Immature natural killer cell (primary cell): ENCODE measurements at places on chromosomes 3 and 15. TPM values are rescaled to one million over a fixed set of nuclear protein-coding genes. Genes with fewer than 3 reads are reported as not detected.

DNA sequence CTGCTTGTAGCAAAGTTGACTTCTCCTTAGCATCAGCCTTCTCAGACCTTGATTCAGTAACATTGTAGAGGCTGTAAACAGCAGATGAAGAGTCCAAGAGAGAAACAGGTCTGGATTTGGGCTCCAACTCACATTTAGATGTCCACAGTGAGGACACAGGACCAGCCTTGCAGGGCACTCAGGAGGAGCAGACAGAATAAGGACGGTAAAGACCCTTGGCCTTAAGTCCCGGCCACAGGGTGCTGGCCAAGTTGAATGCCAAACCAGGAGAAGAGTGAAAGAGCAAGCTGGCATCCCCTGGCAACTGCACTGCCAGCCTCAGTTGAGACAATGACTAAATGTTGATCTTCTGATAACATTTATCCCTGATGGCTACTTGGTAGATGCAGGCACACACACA, 136.3 kb downstream of the LRRK1 start:
- DNase-seq, result no peak

- no peak for DNase-seq
Measured at GRCh38 chr3:111591555-111591954, 3.6 kb downstream of the ZBED2 start.

- DNase-seq, result no peak
Measured at GRCh38 chr3:7630925-7631324, 770.0 kb downstream of the GRM7 start.

DNA sequence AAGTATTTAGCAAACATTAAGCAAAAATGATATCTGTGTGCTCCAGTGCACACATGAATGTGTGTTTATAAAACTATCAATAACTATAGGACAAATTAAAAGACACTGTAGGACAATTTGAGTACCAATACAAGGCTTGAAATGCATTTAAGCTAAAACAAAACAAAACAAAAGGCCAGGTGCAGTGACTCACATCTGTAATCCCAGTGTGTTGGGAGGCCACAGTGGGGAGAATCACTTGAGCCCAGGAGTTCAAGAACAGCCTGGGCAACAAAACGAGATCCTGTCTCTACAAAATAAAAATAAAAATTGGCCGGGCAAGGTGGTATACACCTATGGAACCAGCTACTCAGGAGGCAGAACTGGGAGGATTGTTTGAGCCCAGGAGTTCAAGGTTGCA, 50.7 kb downstream of the CSNK1G1 start:
- DNase-seq, result no peak

GRCh38 chr3:71341721-71342120, 241.8 kb downstream of the FOXP1 start:
- no peak for DNase-seq

DNA sequence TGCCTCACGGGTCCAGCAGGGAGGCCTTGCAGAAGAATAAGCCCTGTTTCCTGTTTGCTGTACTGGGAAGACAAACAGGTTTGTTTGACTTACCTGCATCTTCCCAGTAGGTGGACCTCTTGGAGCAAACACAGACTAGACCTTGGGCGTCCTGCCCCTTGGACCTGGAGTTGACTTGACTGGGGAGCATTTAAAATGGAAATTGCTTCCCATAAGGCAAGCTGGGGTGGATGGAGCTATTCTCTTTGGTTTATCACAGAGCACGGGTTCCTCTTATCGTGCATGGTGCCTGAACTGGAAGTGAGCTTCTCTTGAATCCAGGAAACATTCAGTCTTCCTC, 151.4 kb downstream of the RPLP1 start:
- DNase-seq, result no peak

DNA sequence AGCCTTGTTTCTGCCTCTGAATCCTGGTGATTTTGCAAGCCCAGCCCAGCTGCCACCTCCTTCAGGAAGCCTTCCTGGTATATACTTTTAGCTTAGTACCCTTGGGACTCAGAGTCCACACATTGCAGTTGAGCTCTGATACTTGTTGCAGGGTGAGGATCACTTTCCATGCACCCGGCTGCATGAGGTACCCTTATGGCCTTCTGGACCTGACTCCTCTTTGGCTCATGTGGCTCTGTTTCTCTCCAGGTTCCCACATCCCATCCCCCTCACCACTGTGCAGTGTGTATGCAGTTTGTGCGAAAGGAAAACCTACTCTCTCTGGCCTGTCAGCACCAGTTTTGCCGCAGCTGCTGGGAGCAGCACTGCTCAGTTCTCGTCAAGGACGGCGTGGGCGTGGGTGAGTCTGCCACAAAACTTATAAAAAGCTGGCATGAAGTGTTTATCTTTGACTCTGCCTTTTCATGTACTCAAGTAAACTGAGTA, 23.1 kb upstream of the P4HTM start:
- DNase-seq, result no peak

GRCh38 chr3:139463466-139463865, 12.8 kb downstream of the RBP2 start:
- no peak for DNase-seq

GRCh38 chr3:36714343-36715086, 49.8 kb downstream of the DCLK3 start:
- no peak for DNase-seq

- peak; percentile 72 for DNase-seq
Measured at GRCh38 chr3:194134231-194134756, 1.7 kb upstream of the HES1 start.

DNA sequence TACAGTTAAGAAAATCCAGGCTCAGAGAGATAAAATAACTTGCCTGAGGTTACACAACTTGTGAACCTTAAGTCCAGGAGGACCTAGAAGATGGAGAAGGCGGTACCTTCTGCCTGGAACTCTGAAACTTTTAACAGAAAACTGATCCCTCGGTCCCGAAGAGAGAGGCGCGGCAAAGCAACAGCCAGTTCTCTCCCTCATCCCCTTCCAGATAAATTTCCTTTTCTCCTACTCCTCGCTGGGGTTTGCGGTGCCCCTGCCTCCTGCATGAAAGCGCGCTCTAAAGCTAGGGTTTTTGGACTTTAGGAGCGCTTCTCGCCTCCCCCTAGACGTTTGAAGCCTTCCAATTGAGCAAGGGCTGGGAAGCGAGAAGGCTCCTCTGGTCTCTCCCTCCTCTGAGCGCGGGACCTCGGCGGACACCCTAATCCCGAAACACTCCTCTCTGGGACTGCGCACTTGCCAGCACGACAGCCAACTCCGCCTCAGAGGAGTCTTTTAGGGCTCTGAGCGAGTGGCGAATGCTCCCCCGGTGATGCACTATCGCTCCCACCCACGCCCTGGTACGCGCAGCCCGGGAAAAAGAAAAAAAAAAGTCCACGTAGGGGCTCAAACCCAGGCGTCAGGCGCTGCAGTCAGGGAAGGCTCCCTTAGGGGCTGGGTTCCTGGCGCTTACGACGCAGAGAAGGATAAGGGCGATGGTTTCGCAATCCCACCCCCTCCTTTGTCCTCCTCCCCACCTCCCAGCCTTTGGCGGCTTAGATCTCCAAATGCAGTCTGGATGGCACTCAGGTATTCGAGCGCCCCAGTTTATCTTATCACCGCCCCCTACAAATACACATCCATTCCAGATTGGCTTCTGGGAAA, 7.9 kb upstream of the EOMES start:
- no peak for DNase-seq

- no peak for DNase-seq
Measured at GRCh38 chr15:39961051-39961450, 27.1 kb downstream of the EIF2AK4 start.

- no peak for DNase-seq
Measured at GRCh38 chr3:57699591-57699990, 6.7 kb upstream of the DENND6A start.

- DNase-seq, result no peak
Measured at GRCh38 chr3:190182418-190183043, 61.8 kb upstream of the P3H2 start.

DNA sequence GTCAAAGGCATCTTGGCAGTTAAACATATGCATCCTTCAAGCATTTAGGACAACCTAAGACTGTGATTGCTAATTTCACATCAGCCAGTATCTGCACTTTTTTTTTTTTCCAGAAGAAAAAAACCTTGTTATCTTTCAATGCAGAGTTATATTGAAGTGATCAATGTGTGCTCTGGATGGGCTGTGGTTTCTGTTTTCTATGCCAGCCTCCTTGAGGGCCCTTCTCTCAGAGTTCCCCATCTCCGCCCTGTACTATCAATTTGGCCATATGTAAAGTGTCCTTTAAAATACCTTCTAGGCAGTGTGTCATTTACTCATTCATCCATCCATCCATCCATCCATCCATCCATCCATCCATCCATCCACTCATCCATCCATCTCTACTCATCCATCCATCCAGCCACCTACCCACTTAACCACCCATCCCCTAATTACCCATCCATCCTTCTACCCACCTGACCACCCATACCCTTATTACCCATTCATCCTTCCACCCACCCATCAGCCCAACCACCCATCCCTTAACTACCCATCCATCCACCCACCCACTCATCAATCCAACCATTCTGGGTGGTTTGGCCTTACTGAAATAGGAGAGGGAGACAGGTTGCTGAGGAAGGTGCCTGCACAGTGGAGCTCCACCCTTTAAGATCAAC, 322.1 kb downstream of the CHST2 start:
- no peak for DNase-seq

DNA sequence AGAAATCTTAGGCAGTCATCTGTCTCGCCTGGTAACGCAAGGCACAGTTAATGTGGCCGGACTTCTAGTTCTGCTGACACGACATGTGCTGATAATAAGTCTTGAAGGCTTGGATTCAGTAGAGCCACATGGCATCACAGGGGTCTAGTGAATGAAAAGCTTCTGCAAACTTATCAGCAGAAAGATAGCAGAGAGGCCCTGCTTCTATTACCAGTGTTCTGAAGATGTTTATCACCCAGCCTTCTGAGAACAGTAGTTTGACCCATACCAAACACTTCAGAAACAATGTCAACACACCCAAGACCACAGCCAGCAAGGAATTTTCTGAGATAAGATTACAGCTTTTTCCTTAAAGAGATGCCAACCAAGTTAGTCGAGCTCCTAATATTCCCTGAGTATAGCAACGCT, 102.7 kb upstream of the UMPS start:
- no peak for DNase-seq

- peak; percentile 71 for DNase-seq
Measured at GRCh38 chr3:15108082-15108545, 9.2 kb upstream of the RBSN start.

GRCh38 chr15:84917452-84917851, 33.0 kb downstream of the SLC28A1 start:
- no peak for DNase-seq

- DNase-seq, result no peak
Measured at GRCh38 chr3:184656829-184657681, 54.8 kb downstream of the MAGEF1 start.

DNA sequence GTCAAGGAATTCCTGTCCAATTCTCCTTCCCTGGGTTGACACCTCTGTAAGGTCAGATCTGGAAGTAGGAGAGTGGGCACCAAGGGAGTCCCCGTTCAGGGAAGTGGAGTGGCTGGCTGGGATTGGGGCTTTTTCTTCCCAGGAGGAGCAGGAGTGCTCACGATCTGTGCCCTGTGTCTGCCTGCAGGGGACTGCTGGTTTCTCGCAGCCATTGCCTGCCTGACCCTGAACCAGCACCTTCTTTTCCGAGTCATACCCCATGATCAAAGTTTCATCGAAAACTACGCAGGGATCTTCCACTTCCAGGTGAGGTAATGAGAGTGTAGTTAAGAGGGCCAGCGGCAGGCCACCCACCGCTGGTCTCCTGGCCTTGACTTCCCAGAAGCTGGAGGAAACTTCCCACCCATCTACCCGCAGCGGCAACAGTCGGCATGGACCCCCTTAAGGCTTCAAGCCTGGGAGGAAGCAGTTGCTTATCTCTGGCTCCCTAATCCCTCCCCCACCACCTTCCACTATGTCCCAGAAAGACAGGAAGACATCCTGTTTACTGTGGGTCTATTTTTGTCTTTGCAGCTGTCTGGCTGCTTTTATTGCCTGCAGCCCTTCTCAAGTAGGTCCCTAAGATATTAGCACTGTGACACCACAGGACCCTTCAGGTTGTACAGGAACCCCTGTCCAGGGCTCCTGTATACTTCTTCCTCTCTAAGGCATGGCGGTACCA, 26.8 kb downstream of the CAPN3 start:
- DNase-seq, result no peak

- DNase-seq, result no peak
Measured at GRCh38 chr3:73874606-73875369, 250.0 kb upstream of the PDZRN3 start.

GRCh38 chr3:196694202-196694638, 17.8 kb downstream of the CEP19 start:
- DNase-seq, result peak; percentile 53

GRCh38 chr3:187741403-187742350, 3.6 kb downstream of the BCL6 start:
- DNase-seq, result peak; percentile 68

DNA sequence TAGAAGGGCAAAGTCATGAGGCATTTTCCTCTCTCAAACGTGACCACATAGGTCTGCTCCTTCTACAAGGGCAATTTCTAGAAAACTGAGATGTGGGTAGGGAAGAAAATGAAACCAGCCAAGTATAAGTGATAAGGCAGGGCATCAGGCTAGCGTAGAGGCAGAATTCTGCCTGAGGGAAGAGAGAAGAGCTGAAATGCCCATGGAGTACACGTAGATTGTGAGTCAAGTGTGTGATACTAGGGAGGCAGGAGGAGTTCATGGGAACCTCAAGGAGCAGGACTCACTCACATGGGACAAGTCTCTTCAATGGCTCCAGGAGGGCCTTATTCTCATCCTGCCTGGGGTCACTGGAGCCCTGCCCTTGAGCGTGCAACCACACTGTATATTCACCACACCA, 34.9 kb upstream of the PPP4R2 start:
- no peak for DNase-seq

DNA sequence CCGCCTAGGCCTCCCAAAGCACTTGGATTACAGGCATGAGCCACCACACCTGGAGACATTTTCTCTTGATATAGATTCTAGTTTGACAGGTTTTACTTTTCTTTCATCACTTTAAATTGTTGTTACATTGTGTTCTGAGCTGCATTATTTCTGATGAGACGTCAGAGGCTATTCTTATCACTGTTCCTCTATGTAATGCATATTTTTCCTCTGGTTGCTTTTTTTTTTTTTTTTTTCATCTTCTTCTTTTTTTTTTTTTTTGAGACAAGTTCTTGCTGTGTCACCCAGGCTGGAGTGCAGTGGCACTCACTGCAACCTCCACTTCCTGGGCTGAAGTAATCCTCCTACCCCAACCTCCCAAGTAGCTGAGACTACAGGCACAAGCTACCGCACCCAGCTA, 41.2 kb downstream of the TRA2B start:
- DNase-seq, result no peak

The DAZL gene
- not detected for polyA plus RNA-seq

The COL8A1 gene
- polyA plus RNA-seq, result not detected

The ASB14 gene
- polyA plus RNA-seq, result 0.27 TPM

The CPLX3 gene
- not detected for polyA plus RNA-seq

The MESP2 gene
- not detected for polyA plus RNA-seq

The NRG4 gene
- polyA plus RNA-seq, result not detected

The BCHE gene
- not detected for polyA plus RNA-seq

The ZIC1 gene
- not detected for polyA plus RNA-seq

The SNTN gene
- polyA plus RNA-seq, result not detected

The TIMP4 gene
- polyA plus RNA-seq, result not detected

The IQSEC1 gene
- polyA plus RNA-seq, result 9.0 TPM

The OSBPL10 gene
- polyA plus RNA-seq, result 0.50 TPM

The THRB gene
- polyA plus RNA-seq, result not detected

The SMCO1 gene
- not detected for polyA plus RNA-seq

The POTEB2 gene
- not detected for polyA plus RNA-seq
